Central memory CD4-positive, alpha-beta T cell (primary cell): ENCODE measurements at places on chromosomes 6 and 20.

GRCh38 chr6:6080975-6081374 lies 74.2 kb upstream of the NRN1 start:
- no peak for DNase-seq

DNA sequence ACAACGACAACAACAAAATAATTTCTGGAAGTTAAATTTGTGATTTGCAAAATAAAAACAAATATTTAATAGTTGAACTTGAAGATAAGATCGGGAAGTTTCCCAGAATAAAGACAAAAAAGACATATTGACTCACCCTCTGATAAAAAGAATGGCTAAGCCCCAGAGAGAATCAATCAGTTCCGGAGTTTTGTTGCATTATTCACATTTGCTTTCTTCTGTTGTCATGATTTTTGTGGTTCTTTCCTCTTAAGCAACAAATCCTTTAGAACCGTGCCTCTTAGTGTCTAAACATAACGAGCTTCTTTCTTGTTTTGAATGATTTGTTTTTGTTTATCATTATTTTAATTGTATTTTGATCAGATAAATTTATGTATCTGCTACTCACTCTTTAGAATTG lies 337.7 kb upstream of the PRND start:
- DNase-seq = no peak

DNA sequence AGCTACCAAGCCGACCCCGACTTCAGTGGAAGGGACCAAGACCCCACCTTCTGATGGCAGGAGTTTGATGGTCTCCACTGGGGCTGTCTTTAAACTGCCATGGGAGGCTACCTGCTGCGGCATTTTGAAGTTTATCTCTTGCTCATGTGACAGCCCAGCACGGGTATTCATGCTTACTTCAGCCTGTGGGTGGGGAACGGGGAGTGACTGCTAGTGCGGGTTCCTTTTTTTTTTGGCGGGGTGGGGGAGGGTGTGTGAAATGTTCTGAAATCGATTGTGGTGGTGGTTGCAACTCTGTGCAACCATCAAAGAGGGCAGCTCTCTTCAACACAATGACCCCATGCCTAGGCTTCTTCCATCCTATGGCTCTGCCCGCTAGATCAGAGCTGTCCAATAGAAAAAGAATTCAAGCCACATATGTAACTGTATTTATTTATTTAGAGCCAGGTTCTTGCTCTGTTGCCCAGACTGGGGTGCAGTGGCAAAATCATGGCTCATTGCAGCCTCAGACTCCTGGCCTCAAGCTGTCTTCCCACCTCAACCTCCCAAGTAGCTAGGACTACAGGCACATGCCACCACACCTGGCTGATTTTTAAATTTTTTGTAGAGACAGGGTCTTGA lies 53.7 kb downstream of the PPP1R16B start:
- peak; percentile 45 for DNase-seq

GRCh38 chr6:107330168-107330567 lies 129.2 kb downstream of the PDSS2 start:
- no peak for DNase-seq

GRCh38 chr6:12051861-12052368 lies 39.8 kb downstream of the HIVEP1 start:
- peak; percentile 75 for DNase-seq

- DNase-seq = no peak
These were observed 33.7 kb downstream of the PAX1 start for GRCh38 chr20:21739161-21739560.

GRCh38 chr6:167129562-167129961 lies 6.7 kb downstream of the CCR6 start:
- DNase-seq = no peak

DNA sequence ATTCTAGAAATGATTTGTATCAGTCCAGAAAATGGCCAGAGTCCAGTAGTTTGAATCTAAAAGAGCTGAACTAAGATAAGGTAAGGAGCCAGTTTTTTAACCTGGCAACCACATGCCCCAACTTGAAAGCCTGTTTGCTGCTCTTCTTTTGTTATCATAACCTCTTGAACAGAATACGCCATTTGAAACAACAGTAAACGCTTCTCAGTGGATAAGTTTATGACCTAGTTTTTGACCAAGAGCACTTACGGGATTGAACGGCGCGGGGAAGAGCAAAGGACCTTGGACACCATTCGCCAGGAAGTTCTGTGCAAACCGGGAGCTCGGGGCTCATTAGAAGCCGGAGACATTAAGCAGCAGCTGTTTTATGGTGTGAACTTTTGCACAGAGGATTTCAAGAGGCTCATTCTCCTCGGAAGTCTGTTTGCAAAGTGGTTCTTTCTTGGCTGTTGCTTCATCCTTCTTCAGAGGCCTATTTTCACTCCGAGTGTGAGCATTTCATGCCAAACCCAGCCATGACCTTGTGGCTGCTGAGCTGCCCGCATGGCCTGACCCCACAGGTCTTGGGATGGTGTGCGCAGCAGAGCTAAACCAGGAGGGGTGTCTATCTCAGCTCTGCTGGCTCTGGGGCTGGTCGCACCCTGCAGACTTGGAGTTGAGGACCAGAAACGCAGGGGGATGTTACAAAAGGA lies 215.1 kb downstream of the SOX4 start:
- no peak for DNase-seq

GRCh38 chr6:18388271-18388670 lies 1.1 kb downstream of the RNF144B start:
- no peak for DNase-seq

- no peak for DNase-seq
These were observed 144.7 kb downstream of the TASP1 start for GRCh38 chr20:13494019-13494418.
